ENCODE measurements at places on chromosomes 4 and X. TPM values are rescaled to one million over a fixed set of nuclear protein-coding genes. Genes with fewer than 3 reads are reported as not detected.

MAGEB10 gene
- not detected for total RNA-seq

MBNL3 gene
- total RNA-seq = 2.9 TPM

TBC1D9 gene
- total RNA-seq = 19.4 TPM

TKTL2 gene
- total RNA-seq = not detected

EFHC2 gene
- 2.9 TPM for total RNA-seq

PLP2 gene
- 21.0 TPM for total RNA-seq

XK gene
- under 0.01 TPM for total RNA-seq

UGDH gene
- 277 TPM for total RNA-seq

TRAM1L1 gene
- total RNA-seq = 4.3 TPM

F8A3 gene
- total RNA-seq = 0.88 TPM

VCX3B gene
- not detected for total RNA-seq

ADH1B gene
- 0.59 TPM for total RNA-seq

YTHDC1 gene
- total RNA-seq = 40.2 TPM

GLOD5 gene
- total RNA-seq = not detected

ENPEP gene
- 1.1 TPM for total RNA-seq

DNA sequence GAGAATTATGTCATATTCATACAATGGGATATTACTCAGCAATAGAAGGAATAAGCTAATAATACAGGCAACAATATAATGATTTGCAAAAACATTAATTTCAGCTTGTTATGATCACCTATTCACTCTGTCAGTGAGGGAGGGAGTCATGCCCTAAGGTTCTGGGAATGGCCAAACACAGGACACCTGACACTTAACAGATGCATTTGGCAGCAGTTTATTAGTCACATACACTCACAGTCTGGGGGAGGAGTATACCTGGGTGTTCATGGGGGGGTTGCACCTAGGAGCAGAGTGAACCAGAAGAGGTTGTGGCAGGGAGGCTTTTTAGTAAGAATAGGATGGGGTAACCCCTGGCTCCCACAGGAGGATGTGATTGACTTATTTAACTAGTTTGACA, 38.3 kb downstream of the SERPINA7 start:
- no peak for DNase-seq
- no peaks in the 10 kb centered on the region for H3K36me3 ChIP-seq
- H3K27me3 ChIP-seq = no peaks in the 10 kb centered on the region
- no peaks in the 10 kb centered on the region for H3K4me1 ChIP-seq
- H3K27ac ChIP-seq = no peak overlapping the region
- no peak overlapping the region for H3K4me3 ChIP-seq

DNA sequence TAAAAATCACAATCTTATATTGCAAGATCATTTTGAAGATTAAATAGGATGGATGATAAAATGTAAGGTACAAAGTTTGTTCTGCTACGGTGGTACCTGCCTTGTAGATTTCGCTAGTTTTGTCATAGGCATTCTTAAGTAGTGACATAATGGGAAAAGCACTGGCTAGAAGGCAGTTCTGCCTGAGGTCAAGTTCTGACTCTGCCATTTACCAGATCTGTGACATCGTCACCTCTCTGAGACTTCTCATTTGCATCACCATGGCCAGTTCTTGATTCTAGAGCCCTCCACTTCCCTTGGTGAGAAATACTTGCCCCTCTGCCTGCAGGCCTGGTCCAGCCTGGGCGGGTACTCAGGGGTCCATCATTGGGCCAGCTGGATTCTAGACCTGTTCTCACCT, 85.2 kb downstream of the HS3ST1 start:
- H3K4me3 ChIP-seq = no peak overlapping the region
- no peaks in the 10 kb centered on the region for H3K36me3 ChIP-seq
- H3K27me3 ChIP-seq = no peaks in the 10 kb centered on the region
- no peak for DNase-seq

DNA sequence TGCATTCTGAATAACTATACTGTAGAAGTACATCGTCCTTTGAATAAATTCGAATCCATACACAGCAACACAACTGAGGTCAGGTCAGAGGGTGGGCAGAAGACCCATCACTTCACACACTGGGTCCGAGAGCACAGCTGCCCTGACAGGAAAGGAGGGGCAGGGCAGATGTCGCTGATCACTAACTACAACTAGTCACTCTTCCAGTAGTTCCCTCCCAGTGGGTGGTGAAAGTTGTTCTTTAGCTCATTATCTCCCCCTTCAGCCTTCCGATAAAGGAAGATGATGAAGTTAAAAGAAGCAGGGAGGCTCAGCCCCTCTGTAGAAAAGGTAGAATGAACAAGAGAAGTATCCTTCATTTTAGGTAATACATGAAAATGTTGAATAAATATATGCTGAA, 278.9 kb downstream of the INPP4B start:
- no peak for DNase-seq
- H3K36me3 ChIP-seq = no peaks in the 10 kb centered on the region
- H3K4me3 ChIP-seq = no peak overlapping the region

GRCh38 chrX:23554304-23554703, 113.0 kb upstream of the PRDX4 start:
- H3K27ac ChIP-seq = no peak overlapping the region
- no peaks in the 10 kb centered on the region for H3K36me3 ChIP-seq
- H3K4me1 ChIP-seq = no peaks in the 10 kb centered on the region
- H3K27me3 ChIP-seq = no peaks in the 10 kb centered on the region
- peak; percentile 56 for DNase-seq

GRCh38 chrX:17547658-17548057, 172.7 kb downstream of the NHS start:
- DNase-seq = no peak
- H3K4me3 ChIP-seq = no peak overlapping the region
- H3K27ac ChIP-seq = no peak overlapping the region
- H3K36me3 ChIP-seq = no peaks in the 10 kb centered on the region
- H3K4me1 ChIP-seq = peaks cover 15% of the 10 kb centered on the region

DNA sequence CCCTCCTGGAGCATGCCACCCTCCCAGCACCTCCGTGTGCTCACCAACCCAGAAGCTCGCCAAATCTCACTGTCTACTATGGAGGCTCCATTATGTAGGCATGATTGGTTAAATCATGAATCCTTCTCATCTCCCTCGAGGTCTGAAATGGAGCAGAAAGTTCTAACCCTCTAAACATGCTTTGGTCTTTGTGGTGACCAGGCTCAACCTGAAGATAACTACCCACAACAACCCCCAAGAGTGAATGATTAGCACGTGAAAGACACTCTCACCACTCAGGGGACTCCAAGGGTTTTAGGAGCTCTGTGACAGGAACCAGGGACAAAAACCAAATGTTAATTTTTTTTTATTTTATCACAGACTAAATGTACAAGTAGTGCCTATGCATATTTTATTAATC, 47.2 kb downstream of the APBB2 start:
- no peaks in the 10 kb centered on the region for H3K4me1 ChIP-seq
- H3K27me3 ChIP-seq = no peaks in the 10 kb centered on the region
- no peak overlapping the region for H3K4me3 ChIP-seq
- DNase-seq = no peak
- no peaks in the 10 kb centered on the region for H3K36me3 ChIP-seq

- H3K36me3 ChIP-seq = no peaks in the 10 kb centered on the region
- no peak overlapping the region for H3K4me3 ChIP-seq
- no peaks in the 10 kb centered on the region for H3K4me1 ChIP-seq
- H3K27me3 ChIP-seq = no peaks in the 10 kb centered on the region
- DNase-seq = no peak
Observed at GRCh38 chr4:18980516-18981233, 959.1 kb upstream of the LCORL start.

GRCh38 chr4:3461515-3462291, 1.4 kb upstream of the DOK7 start:
- H3K27me3 ChIP-seq = peaks cover 42% of the 10 kb centered on the region
- H3K36me3 ChIP-seq = no peaks in the 10 kb centered on the region
- no peak overlapping the region for H3K27ac ChIP-seq
- DNase-seq = no peak

GRCh38 chr4:76626686-76627465, 191.8 kb downstream of the SHROOM3 start:
- no peak overlapping the region for H3K4me3 ChIP-seq
- peak; percentile 50 for DNase-seq
- H3K4me1 ChIP-seq = peaks cover 38% of the 10 kb centered on the region
- H3K27me3 ChIP-seq = no peaks in the 10 kb centered on the region

GRCh38 chrX:136192839-136193414, 45.6 kb downstream of the FHL1 start:
- H3K27ac ChIP-seq = peak overlapping the region; percentile 72
- no peaks in the 10 kb centered on the region for H3K36me3 ChIP-seq
- DNase-seq = no peak
- no peak overlapping the region for H3K4me3 ChIP-seq
- H3K4me1 ChIP-seq = peaks cover 23% of the 10 kb centered on the region

- H3K4me1 ChIP-seq = no peaks in the 10 kb centered on the region
- peak; percentile 62 for DNase-seq
- peaks cover 30% of the 10 kb centered on the region for H3K27me3 ChIP-seq
Observed at GRCh38 chr4:55793479-55793878, 26.1 kb upstream of the EXOC1L start.

DNA sequence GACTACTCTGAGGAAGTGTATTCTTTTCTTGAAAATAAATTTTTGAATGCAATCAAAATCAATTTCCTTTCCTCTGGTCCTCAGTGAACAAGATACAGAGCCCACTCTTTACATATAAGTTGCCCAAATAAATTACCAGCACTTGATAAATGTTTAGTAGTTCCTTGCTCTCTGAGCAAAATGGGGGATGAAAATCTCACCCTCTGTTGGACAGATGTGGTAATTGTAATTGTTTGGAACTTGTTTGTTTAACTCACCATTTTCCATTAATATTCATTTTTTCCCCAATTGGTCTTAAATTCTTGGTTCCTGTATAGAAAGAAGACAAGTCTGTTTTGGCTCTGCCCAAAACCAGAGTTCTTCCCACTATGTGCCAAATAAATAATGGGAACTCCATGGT, 146.3 kb downstream of the LDB2 start:
- no peaks in the 10 kb centered on the region for H3K27me3 ChIP-seq
- no peak overlapping the region for H3K27ac ChIP-seq
- H3K4me3 ChIP-seq = no peak overlapping the region
- peaks cover 10% of the 10 kb centered on the region for H3K36me3 ChIP-seq

DNA sequence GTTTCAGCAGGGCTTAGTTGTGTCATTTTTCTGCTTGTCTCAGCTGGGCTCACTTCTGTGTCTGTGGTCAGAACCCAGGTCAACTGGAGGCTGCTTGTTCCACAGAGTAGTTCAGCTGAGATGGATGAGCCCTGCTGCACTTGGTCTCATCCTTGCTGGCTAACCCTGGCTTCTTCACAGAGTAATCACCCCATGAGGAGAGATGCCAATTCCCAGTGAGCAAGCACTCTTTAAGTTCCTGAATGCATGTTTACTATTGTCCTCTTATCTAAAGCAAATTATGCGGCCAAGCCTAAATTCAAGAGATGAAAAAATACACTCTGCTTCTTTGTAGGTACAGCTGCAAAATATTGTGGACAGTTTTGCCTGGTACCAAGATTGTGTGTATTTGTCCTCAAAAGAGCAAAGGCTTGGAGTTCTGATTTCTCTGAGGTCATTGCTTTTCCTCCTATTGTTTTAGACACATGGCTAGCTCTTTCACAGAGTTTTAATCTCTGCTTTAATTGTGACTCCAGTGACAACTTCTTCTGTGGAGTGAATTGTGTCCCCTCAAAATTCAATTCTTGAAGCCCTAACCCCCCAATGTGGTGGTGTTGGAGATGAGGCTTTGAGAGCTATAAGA, 236.6 kb upstream of the ANKRD50 start:
- peaks cover 15% of the 10 kb centered on the region for H3K4me1 ChIP-seq
- H3K27ac ChIP-seq = no peak overlapping the region
- no peaks in the 10 kb centered on the region for H3K36me3 ChIP-seq
- no peak overlapping the region for H3K4me3 ChIP-seq

DNA sequence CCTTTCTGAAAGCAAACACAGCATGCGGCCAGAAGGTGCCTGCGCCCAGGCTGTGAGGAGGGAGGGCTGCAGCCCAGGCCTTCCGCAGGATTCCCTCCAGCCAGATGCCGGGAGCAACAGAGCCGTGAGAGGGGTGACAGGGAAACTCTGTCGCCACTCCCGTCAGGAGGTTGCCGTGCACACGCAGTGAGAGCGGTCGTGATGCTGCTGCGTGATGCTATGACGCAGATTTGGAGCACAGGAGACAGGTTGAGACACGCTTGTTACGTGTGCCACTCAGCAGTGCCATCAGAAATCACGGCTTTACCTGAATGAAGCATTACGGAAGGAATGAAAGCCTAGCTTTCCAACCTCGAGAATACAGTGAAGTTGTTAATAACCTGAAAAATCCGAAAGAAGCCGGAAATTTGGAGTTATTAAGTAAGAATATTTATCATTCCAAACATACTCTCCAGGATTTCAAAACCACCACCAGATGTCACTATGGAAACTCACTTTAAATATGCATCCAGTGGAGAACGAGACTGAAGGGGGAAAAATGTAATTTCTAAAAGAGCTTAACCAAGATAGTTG, 54.4 kb downstream of the FAT1 start:
- no peaks in the 10 kb centered on the region for H3K27me3 ChIP-seq
- H3K36me3 ChIP-seq = peaks cover 12% of the 10 kb centered on the region
- peak overlapping the region; percentile 36 for H3K4me3 ChIP-seq
- peaks cover 13% of the 10 kb centered on the region for H3K4me1 ChIP-seq

DNA sequence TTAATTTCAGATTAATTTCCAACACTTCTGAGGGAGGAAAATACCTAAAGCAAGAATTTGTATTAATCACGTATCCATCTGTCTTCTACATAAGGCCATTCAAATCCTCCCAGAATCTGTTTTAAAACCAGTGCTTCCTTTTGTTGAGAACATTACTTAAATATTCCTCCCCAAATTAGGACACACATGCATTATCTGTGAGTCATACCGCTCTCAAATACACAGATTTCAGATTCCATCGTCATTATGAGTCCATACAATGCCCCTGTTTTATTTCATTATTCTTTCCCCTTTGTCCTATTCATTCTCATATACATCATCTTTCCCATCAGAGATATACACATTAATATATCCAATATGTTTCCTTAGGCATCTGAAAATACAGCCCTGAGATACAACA, 57.3 kb upstream of the PRSS12 start:
- no peak overlapping the region for H3K27ac ChIP-seq
- H3K36me3 ChIP-seq = no peaks in the 10 kb centered on the region
- H3K4me1 ChIP-seq = no peaks in the 10 kb centered on the region
- no peaks in the 10 kb centered on the region for H3K27me3 ChIP-seq
- no peak for DNase-seq
- no peak overlapping the region for H3K4me3 ChIP-seq

DNA sequence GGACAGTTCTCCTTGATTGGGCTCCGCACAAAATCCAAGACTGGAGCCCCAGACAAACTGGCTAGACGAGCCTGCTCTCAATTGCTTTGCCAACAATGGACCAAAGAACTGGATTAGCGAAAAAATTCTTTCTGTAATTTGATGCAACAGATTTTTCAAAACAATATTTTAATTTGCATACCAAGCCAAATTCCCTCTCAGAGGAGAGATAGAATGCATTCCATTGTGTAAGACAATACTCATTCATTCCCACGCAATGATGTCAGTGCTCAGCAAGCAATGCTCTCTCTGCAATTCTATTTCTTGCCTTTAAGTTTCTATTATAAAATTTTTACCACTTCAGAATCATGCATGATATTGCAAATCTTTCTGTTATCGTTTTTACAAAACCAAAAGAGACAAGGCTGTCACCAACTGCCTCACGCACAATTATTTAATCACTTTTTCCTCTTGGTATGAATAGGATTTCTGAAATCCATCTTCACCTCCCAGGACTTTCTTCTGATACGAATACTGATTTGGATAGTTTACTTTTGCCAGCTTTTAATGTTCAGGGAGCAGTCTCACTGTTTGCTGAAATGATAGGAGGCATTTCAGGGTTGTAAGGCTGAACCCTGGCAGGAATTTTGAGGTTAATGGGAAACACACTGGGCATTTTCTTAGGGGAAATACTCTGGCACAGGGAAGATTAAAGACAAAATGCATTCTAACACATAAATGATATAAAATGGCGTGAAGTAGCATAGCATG, 46.1 kb upstream of the HCCS start:
- H3K27ac ChIP-seq = peak overlapping the region; percentile 92
- H3K27me3 ChIP-seq = no peaks in the 10 kb centered on the region
- peaks cover 34% of the 10 kb centered on the region for H3K4me1 ChIP-seq
- DNase-seq = peak; percentile 58
- H3K36me3 ChIP-seq = no peaks in the 10 kb centered on the region
